Stimulated activated CD4-positive, alpha-beta T cell treated with anti-CD3 and anti-CD28 coated beads, Interleukin-12 subunit alpha, Interleukin-12 subunit beta, amount 100 ng/mL, for 24 hours (primary cell): ENCODE measurements at places on chromosomes 1 and 21.

GRCh38 chr1:179169616-179170467 lies 59.6 kb downstream of the ABL2 start:
- no peak for DNase-seq

DNA sequence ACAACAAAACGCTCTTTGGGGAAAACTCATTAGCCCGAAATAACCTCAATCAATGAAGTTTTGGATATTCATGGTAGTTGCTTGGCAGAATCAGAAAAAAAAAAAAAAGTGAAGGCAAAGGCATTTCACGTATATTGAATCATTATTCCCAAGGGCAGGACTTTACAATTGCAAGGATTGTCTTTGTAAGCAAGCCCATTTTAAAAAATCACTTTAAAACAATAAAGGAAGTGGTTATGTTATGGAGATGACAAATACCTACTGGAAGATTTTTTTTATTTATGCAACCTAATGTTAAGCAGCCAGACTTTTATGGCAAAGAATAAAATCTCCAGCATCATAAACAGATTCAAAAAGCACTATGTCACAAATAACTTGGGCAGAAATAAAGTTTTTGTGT lies 9.3 kb downstream of the GJB4 start:
- no peak for DNase-seq

GRCh38 chr21:16194095-16194787 lies 464.5 kb downstream of the USP25 start:
- no peak for DNase-seq

- DNase-seq = no peak
These were observed 4.6 kb downstream of the SNX27 start for GRCh38 chr1:151616505-151616849.

GRCh38 chr1:236887081-236887480 lies 92.0 kb downstream of the MTR start:
- DNase-seq = no peak

- DNase-seq = no peak
These were observed 292.2 kb downstream of the SMYD3 start for GRCh38 chr1:246214708-246215509.

- no peak for DNase-seq
These were observed 71.4 kb upstream of the RAB4A start for GRCh38 chr1:229199261-229200243.

- no peak for DNase-seq
These were observed 779 bp downstream of the THEM5 start for GRCh38 chr1:151852733-151853132.

DNA sequence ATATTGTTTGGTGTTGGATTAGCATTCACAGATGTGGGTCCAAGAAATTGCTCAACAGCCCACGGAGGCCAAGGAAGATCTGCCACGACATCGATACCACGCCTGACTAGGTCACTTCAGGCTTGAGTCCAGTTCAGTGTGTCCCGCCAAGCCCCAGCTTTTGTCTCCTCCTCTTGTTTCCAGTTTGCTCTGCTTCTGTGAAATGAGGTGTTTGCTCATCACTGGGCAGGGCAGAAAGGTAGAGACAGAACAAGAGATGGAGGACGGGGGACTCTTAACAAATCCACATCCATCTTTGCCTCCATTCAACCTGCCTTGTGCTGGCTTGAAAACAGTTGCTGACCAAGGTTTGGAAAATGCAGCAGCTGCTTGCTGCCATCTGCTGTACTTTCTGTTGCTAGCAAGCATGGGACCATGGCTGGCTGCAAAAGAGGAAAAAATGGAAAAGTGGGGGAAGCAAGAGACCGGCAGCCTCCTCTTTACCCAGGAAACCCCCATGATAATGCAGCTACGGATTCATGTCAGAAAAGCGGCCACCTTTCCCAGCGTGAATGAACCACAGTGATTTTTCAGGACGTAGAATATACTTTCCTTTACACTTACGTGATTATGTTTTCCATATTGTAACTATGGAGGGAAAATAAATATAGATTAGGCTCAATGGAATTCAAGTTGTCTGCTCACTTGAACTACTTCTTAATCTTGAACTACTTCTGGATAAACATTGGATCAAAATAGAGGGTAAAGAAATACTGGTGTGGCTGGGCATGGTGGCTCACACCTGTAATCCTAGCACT lies 80.2 kb upstream of the GREM2 start:
- no peak for DNase-seq

GRCh38 chr1:206706298-206706791 lies 21.6 kb downstream of the MAPKAPK2 start:
- DNase-seq = no peak

DNA sequence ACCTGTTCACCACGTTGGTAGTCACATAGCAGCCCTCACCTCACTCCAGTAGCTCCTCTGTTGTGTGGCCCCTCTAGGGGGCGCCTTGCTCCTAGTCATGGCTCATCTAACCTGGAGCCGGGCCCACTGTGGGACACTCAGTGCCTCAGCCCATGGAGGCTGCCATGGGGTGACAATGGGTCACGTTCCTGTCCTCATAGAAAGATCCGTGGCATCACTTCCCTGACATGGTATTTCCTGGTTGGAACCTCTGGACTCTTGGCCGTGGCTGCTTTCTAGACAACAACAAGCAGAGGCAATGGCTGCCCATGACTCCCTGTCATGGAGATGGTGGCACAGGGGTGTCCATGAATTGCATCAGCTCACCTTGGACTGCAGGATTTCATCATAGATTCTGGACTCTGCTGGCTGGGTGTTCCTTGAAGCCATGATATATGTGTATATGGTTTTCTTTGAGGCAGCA lies 27.5 kb upstream of the SLAMF6 start:
- peak; percentile 28 for DNase-seq

GRCh38 chr1:203085528-203086406 lies at the start of gene MYOG:
MYOG (minus strand) TSS chr1:203086012; CDS start chr1:203085961, 51 bp downstream.
- DNase-seq = no peak

- DNase-seq = no peak
These were observed 9.1 kb downstream of the OLIG1 start for GRCh38 chr21:33078907-33079582.

- DNase-seq = no peak
These were observed 237.6 kb downstream of the PTPRC start for GRCh38 chr1:198876371-198876871.

- no peak for DNase-seq
These were observed 144.2 kb downstream of the VAV3 start for GRCh38 chr1:107820801-107821200.

DNA sequence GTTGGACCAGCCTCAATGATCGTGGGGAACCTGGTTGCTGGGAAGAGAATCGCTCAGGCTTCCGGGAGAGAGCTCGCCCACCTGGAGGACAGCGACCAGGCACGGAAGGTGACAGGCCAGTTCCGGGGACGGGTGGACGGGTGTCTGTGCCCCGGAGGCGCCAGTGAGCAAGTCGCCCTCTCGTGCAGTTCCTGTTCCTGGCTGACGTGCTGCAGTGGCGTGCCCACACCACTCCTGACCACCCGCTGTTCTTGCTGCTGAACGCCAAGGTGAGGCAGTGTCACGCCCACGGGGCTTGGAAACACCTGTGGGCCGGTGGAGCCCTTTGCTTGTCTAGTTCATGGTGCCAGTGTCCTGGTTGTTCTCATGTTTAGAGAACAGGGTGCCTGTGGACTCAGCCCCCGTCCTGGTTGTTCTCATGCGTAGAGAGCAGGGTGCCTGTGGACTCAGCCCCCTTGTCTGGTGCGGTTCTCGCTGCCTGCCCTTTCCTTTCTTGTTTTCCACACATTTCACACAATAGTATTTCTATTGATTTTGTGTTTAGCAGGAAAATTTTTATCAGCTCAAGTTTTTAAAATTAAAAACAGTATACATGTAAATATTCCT lies 53.1 kb downstream of the S100B start:
- peak; percentile 26 for DNase-seq

DNA sequence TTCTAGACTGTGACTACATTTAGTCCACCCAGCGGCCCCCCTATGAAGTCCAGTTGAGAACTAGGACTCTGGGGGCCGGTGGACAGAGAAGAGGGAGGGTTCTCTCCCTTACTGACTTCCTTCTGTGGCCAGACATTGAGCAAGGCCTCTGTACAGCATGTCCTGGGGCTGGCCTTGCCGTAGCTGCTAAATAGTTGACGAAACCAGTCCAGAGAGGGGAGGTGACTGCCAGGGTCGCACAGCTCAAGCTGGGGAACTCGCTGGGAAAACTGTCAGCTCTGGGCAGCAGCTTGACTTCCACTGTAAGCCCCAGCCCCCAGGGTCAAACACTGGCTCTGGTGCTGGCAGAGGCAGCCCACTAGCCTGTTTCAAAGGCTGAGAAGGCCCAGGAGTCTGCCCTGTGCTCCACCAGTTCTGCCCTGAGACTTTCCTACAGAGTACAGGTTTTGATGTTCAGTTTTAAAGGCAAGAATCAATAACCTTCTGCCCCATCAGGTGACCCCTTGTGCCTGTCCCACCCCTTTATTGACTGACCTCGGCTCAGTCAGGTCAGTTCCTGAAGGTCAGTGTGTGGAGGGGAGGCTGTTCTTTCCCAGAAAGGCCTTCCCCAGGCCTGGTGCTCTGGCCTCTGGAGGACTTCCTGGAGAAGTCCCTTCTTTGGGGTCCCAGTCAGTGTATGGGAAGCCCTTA lies 14.1 kb downstream of the PCSK9 start:
- no peak for DNase-seq

GRCh38 chr21:42306366-42307035 lies 8.7 kb downstream of the TFF3 start:
- DNase-seq = no peak

GRCh38 chr1:157682710-157683437 lies 17.7 kb downstream of the FCRL3 start:
- no peak for DNase-seq

DNA sequence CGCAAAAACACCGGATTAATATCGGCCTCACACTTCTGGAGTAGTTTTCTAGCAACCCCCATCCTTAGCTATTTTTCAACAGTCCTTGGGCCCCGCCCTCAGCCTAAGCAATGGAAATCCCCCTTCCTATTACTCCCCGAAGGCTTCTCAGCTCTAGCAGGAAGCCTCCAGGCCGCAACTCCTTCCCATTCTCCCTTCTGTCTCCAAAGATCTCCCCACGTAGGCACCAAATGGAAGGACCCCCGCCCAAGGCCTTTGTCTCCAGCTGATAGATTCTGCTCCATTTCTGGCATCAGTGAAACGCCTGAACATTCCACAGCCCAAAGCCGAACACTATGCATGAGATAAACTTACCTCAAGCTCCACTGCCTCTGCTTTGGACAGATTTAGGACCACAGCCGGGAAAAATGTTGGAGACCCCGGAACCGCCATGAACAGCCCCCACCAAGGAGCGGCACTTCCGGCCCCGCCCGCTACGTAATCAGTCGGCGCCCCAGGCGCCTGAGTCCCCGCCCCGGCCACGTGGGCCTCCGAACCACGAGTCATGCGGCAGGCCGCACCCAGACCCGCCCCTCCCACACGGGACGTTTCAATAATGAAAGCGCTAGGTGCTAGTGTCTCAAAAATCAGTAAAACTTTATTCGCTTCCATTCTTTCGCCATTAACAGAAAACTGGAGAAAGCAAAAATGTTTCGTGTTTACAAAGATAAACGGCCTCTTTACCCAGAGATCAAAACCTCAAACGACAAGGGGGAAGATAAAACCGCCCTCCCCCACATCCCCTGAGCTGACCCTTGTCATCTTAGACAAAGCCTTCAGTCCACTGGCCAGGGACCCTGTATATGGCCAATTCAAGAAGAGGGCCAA lies at the start of gene NRAS:
Gene NRAS (minus strand): TSS at position 468 of the 867 bp plus-strand sequence. CDS start 611 bp downstream, outside the sequence.
- DNase-seq = peak; percentile 90

DNA sequence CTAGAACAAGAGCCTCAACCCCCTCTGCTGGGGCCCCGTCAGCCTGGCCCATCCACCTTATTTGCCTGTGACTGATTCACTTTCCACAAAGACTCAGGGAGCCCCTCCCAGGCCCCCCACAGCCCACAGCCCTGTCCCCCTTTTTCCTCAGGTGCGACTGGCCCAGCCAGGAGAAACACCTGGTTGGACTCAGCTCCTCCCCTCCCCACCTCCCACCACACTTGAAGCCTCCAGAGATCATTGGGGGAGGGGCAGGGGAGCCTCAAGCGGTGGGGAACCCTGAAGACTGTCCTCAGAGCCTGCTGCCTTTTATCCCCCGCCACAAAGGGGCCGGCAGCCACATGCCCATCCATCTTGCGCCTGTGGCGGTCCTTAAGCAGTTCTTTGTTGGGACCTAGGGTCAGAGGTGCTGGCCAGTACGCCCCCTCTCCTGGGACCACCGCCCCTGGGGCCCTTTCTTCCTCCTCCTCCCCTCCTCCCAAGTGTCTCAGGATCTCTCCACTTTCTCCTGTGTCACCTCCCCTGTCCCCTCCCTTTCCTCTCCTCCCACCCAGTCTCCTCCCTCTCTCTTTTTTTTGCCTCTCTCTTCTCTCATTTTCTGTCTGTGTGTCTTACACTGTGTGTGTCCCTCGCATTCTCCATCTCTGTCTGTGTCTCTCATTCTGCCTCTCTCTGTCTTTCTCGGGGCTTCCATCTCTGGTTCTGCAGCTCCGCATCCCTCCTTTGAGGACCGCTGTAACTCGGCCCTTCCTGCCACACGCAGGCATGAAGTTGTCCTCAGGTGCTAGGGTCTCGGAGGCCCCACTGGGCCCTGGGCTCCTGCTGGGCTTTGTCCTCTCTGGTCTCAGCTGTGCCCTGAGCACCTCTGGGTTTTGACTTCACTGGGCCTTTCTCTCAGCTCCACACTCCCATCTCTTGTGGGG lies 12.2 kb downstream of the CRABP2 start:
- DNase-seq = no peak

DNA sequence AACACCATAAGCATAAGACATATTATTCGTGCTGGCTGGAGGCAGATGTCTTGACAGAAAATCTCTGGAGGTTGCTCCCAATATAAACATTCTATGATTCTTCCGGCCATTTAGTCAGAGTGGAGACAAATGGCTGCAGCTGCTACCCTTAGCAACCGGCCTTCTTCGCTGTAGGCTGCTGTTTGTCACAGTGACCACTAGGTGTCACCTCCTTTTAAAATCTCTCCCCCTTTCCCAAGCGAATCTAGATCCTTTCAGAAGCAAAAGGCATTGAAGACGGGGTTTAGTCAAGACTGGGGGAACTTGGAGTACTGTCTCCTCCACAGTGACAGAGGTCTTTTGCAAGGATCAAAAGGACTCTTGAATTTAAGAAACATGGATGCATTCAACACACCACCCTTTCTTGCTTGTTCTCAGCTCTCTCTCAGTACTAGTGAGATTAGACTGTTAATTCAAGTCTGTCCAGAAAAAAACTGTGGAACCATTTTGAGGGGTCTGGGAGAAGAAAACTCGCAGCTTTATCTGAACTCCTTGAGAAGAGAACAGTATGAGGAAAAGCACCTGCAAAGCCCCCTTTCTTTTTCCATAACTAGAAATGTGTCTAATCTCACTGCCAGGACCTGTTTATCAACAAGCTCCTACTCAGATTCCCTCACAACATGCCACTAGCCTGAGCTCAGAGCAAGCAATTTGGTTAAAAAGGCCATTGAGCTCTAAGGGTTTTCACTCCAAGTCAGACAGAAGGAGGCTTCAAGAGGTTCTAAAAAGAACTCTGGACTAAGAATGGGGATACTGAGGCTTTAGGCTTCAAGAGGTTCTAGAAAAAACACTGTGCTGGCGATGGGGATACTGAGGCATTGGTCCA lies 408.3 kb upstream of the PLXNA2 start:
- peak; percentile 6 for DNase-seq

- DNase-seq = no peak
These were observed 5.6 kb downstream of the C1orf35 start for GRCh38 chr1:228097333-228098081.
